ENCODE measurements at places on chromosomes 3 and 15.

DNA sequence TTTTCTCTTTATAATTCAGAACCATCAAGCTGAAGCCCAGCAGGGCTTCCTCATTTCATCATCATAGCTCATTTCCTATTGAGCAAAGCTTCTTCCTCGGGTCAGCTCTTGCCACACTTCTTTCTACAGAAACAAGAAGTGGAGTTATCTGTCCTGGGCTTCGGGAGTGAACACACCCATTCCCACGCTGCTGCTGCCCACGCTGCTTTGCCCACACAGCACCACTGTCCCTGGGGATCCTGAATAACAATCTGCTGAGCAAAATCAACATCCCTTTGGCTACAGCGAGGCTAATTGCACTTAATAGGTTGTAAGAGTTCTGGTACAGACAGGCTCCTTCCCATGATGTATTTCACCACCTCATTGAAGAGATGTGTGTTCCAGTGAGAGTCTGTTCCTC is 23.7 kb downstream of the CEP19 start:
- DNase-seq, result peak; percentile 24

DNA sequence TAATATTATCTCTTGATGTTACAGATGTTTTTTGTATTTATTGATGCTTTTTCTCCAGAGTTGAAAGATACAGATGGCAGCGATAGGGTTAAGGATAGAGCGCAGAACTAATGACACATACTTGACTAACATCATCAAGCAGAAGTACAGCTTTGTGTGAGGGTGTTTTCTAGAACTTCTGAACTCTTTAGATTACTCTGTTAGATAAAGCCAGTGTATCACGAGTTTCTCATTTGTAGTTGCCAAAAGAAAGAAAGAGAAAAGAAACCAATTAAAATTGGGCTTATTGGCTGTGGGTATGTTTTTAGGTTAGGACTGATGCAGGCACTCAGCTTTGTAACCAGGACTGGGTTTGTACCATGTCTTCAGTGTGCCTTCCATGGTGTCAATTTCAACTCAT is 6.6 kb upstream of the GPR171 start:
- DNase-seq, result no peak

GRCh38 chr15:67724691-67725375 is 100.5 kb upstream of the SKOR1 start:
- DNase-seq, result no peak

GRCh38 chr3:29759411-29760225 is 478.7 kb downstream of the RBMS3 start:
- peak; percentile 19 for DNase-seq

GRCh38 chr15:48400086-48400485 is 68.9 kb downstream of the DUT start:
- DNase-seq, result peak; percentile 55

DNA sequence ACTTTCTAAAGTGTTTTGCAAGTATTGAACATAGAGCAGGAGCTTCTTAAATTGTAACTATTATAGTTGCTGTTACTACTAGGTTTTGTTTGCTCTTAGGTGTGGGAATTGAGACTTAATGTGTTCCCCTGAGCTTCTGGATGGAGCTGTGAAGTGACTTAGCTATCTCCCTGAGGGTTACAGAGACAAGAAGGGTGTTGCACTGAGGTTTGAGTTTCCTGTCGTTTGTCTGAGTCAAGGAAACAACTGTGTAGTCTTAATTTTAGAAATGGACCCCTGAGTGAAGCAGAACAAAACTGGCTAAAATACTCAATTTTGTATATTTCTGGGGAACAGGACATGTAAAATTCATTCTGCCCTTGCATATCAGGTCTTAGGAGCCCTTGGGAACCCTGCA is 20.4 kb downstream of the TTC21A start:
- DNase-seq, result no peak

DNA sequence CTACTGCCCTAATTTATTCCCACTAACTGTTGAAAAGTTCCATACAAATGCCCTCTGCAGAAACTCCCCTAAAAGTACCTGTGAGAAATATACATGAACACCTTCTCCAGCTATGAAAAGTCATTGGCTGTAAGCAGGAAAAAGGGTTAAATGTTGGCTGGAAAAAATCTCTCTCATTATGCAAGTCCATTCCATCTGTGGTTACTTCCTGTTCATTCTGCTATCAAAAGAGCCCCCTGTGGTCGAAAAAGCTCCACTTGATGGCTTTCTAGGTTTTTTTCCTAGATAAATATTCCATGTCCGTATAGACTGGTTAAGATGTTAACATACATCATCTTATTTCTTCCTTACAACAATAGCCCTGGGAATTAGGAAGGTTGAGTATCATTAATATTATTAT is 56.2 kb upstream of the AKAP13 start:
- no peak for DNase-seq

DNA sequence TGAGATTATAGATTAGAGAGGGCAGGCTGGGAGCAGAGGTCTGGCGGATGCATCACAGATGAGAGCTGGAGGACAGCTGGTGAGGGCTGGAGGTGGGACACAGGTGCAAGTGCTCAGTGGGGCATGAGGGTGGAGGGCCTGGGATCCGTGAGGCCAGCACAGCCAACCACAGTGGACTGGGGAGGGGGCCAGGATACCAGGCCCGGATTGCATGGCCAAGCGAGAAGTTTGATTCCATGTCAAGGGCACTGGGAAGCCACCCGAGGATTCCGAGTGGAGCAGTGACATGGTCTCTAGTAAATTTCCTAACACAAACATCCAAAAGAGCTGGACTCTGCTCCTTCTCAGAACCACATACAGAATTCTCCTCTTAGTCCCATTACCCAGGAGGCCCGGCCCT is 44.0 kb upstream of the SLC41A3 start:
- no peak for DNase-seq

DNA sequence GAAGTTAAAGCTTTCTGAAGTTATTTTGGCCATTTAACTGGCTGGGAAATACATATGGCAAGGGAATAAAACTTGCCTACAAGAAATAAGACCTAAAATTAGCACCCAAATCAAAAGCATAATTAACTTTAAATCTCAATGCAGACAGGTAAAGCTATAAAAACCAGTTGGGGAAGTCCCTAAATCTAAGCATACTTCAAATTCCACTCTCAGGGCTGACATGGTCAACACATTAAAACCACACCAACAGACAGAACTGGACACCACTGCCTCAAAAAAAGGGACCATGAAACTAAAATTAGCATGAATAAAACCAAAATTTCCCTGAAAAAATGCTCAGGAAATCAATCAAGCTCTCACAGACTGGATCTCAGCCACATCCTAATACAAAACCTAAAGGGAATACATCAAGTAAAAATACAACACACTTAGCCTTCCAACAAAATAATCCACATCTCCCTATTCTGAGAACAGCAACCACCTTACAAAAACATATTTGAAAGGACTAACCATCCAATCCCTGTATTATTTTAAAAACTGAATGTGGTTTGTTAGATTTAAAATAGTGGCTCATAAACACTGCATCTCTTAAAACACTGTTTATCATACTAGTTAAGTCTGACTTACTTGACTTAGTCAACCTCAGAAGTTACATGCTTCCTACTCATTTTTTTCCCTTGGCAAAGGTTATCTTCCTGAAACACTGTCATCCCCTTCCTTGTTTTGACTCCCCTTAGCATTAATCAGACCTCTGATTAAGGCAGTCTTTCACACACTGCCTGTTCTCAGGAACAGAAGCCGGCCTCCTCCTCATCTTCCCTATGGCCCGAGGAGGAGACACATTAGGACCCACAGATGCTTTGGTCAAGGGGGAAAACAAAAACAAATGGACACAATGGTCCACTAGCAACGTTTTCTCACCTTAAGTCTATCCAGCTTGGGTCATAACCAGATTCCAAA is 8.3 kb downstream of the TRA2B start:
- DNase-seq, result no peak

- no peak for DNase-seq
These were observed 211.5 kb downstream of the NFKBIZ start for GRCh38 chr3:102060814-102061213.

DNA sequence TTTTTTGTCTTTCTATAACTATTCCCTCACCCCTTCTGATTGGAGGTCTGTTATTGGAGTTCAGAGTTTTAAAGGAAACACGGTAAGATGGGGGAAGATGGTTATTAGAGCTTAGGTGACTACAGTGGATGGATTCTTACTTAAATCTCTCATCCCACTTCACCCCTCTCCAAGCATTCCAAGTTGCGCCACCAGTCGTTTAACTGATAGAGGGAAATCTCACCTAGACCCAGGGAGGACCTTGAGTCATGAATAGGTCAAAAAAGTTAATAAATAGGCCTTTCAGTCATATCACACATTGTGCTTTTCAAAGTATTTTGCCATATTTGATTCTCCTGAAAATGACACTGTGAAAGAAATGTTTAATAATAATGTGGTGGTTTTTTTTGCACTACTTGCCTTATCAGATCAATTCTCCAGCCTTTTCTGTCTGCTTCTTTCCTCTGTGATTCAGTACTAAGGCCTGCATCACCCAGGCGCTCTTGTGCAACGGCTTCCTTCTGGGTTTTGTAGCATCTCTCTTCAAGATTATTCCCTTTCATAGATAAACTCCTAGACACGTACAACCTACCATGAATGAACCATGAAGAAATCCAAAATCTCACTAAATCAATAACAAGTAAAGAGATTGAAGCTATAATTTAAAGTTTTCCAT is 100.4 kb upstream of the TGFBR2 start:
- peak; percentile 28 for DNase-seq

- DNase-seq, result no peak
These were observed 20.1 kb upstream of the MCF2L2 start for GRCh38 chr3:183448369-183449128.

GRCh38 chr3:128623762-128624176 is 26.8 kb downstream of the RPN1 start:
- DNase-seq, result peak; percentile 18

- peak; percentile 63 for DNase-seq
These were observed 43.6 kb upstream of the APH1B start for GRCh38 chr15:63233667-63234423.

DNA sequence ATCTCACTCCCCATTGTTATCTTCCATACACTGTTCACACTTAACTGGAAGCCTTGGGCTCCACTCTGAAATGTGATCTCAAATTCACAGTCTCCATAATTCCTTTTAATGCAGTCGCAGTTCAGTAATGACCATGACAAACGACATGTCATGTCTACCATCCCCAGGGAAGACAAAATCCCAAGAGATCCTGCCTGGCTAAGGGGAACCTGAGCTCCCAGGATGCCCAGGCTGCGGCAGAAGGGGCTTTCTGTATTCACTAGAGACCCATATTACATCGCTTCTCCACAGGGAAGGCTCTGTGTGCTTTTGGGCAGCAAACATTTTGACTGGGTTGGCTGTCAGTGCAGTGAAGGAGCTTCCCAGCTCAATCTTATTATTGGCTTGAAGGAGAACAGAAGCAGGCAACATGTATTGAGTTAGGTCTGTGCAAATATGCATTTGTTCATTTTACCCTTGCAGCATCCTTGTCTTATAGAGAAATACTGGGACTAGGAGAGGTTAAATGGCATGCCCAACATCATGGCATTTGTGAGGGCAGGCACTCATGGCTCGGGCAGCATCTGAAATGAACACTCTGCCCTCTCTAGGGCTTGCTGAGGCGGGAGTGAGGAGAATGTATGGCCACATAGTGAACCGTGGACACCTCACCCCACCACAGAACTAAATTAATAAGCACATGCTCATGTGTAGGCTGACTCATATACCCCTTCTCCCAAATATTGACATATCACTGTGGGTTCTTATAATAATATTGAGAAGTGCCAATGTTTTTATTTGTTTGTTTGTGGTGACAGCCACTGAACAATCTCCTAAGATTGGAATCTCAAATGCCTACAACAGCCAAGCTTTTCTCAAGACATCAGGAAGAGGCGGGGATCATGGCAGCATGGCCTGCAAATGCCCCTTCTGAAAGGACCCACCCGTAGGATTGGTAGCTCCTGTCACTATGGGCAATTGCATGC is 141.6 kb upstream of the FOXB1 start:
- no peak for DNase-seq

GRCh38 chr15:70248116-70249025 is 150.7 kb upstream of the TLE3 start:
- no peak for DNase-seq

- no peak for DNase-seq
These were observed 88.3 kb upstream of the ST8SIA2 start for GRCh38 chr15:92305343-92305742.

GRCh38 chr15:81887912-81888311 is 157.9 kb downstream of the MEX3B start:
- DNase-seq, result peak; percentile 88

GRCh38 chr15:84840741-84841429 is 23.7 kb downstream of the ALPK3 start:
- DNase-seq, result no peak

- peak; percentile 91 for DNase-seq
These were observed 78.2 kb downstream of the FAIM start for GRCh38 chr3:138686771-138687221.

- DNase-seq, result peak; percentile 88
These were observed 10.7 kb downstream of the LRTM1 start for GRCh38 chr3:54917174-54917573.

GRCh38 chr15:36294359-36294758 is 285.1 kb upstream of the CDIN1 start:
- DNase-seq, result no peak

Data from fibroblast of skin of abdomen (primary cell).